Fibroblast of skin of left biceps (primary cell): ENCODE measurements at places on chromosomes 6 and 20.

DNA sequence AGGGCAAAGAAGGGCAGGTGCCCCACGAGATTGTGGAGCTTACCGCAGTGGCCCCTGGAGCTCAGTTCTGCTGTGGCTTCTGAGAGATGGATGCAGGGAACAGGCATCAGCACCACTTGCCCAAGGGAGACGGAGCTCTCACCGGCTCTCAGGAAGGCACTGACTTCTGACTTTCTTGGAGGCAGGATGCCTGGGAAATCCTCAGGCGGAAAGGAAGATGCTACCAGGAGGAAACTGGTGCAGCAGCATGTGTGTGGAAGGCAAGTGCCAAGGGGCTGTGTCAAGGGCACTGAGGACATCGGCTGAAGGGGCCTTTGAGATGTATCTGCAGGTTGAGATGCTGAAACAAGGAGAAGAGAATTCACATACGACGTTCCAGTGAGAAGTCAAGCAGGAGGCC is 64.0 kb downstream of the FOXA2 start:
- DNase-seq = no peak

- no peak for DNase-seq
Measured at GRCh38 chr20:40633123-40633850, 55.7 kb downstream of the MAFB start.

GRCh38 chr6:15073344-15073789 is 172.5 kb upstream of the JARID2 start:
- DNase-seq = no peak

- DNase-seq = no peak
Measured at GRCh38 chr20:23658989-23659609, 21.3 kb upstream of the CST3 start.

- no peak for DNase-seq
Measured at GRCh38 chr6:50277774-50278173, 228.0 kb upstream of the DEFB112 start.

DNA sequence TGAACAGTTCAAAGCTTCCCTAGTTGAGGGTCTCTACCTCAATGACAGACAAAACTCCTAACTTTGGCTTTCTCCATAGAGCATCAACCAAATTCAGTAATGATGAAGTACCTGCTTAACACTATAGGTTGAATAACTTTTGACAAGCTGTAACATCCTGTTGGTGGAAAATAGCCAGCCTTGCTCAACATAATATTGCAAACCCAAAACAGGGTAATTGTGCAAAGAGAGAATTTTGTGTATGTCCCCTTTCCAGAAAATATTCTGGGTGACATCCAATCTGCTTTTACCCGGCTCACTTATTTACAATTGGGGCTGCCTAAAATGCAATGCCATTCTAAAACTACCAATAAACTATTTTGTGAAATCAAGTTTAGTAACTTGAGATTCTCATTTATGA is 72.8 kb downstream of the ATXN1 start:
- DNase-seq = no peak

DNA sequence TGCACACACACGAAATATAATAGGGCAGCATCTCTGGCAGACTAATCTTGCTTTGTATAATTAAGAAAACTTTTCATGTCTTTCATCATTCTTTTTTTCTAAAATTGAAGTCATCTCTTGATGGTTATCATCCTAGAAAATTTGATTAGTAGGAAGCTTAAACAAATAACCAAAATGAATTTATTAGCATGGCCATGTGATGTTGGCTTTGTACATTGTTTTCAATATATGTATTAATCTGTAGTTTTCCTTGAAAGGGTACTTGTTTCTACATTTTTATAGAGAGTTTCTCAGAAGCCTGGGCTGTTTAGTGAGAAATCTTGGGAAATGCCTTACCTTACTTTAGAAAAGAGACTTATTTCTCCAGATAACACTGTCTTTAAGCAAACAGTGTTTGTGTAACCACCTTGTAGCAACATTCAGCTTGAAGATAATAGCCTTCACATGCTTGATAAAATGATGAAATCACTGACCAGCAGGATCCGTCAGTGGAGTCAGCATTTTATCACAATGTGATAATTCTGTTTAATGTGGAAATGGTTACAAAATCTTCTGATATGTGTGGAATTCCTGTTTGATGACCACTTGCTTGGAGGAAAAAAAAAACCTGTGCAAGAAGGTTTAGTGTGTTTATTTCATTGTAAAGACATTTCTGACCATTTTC is 147.8 kb downstream of the MACROD2 start:
- DNase-seq = peak; percentile 26
